ENCODE measurements at places on chromosomes 2 and 18.

GRCh38 chr2:152236191-152236925 is 60.8 kb upstream of the STAM2 start:
- no peak for DNase-seq

DNA sequence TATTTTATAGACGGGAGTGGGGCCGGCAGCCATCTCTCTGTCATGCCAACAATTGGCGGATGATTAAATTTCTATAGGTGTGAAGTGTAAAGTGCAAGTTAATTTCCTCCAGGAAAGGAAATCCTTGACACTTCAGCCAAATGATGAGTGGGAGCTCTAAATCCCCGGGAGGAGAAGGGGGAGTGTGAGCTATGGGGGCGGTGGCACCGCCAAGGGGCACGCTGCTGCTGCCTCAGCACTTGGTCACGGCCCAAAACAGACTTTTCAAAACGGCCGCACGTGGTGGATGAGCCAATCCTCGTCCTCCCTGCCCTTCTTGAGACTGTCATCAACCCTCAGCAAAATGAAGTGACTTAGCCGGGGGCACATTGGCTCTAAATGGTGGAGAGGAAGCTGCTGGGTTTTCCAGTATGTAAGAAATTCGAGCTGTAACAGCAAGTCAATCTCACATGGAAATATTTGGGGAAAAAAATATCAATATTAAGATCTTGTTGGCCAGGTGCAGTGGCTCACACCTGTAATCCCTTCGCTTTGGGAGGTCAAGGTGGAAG is 200.8 kb downstream of the TFCP2L1 start:
- no peak for DNase-seq

- DNase-seq, result no peak
These were observed 710 bp upstream of the XRCC5 start for GRCh38 chr2:216108310-216108966.

DNA sequence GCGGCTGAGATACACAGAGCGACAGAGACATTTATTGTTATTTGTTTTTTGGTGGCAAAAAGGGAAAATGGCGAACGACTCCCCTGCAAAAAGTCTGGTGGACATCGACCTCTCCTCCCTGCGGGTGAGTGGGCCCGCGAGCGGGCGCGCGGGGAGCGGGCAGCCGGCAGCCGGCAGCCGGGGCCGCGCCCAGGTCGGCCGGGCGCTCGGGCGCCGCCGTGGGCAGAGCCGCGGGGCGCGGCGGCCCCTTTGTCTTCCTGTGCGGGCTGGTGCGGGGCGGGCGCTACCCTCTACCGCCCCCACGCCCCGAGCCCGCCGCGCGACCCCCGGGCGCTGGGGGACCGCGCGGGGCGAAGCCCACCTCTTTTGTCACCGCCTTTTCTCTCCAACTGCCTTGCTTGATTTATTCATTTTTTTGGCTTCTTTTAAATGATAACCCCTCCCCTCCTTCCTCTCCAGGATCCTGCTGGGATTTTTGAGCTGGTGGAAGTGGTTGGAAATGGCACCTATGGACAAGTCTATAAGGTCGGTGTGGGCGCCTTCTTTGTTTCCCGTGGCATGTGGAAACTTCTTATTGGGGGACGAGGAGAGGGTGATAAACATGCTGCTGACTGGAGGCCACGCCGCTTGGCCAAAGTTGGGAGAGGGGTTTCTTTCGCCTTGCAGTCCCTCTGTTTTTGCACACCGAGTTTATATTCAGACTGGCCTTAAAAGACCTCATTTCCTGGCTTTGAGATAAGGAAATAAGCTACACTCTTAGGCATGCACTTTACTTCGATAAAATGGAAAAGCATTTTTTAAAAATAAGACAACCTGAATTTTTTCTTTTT is 722 bp downstream of the MAP4K4 start:
- DNase-seq, result no peak

DNA sequence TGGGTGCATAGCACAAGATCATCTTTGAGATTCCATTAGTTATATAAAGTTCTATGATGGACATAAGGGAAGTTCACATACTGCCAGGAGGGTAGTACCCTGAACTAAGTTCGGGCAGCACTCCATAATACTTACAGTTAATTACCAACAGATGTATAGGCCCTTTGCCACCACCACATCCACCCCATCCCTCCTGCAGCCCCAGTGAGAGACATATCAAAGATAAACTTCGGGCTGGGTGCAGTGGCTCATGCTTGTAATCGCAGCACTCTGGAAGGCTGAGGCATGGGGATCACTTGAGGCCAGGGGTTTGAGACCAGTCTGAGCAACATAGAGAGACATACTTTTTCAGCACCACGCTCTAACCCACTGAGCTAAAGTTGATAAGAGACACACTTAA is 46.4 kb upstream of the NPAS2 start:
- DNase-seq, result no peak

All from effector CD8-positive, alpha-beta T cell (primary cell).